ENCODE measurements at places on chromosomes 2 and 18.
A peak's percentile ranks its signal among the peaks of the same experiment; 100 is the strongest.

DNA sequence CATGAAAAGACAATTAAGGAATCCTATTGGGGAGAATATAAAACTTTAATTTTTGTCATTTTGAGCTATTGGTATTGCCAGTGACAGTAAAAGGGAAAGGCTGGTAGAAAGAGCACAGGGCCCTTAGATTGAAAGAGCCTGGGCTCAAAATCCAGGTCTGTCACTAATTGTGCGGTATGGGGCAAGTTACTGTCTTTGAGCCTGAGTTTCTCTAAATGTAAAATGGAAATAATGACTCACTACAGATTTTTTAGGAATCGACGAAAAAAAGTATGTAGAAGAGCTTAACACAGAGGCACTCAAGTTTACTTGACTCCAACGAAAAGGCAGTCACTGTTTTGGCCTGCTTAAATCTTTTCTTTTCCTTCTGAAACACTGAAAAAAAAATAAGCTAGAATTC lies 7.0 kb downstream of the NDUFV2 start:
- no peak for DNase-seq

- DNase-seq: no peak
Measured at GRCh38 chr2:143685421-143686078, 556.3 kb downstream of the ARHGAP15 start.

DNA sequence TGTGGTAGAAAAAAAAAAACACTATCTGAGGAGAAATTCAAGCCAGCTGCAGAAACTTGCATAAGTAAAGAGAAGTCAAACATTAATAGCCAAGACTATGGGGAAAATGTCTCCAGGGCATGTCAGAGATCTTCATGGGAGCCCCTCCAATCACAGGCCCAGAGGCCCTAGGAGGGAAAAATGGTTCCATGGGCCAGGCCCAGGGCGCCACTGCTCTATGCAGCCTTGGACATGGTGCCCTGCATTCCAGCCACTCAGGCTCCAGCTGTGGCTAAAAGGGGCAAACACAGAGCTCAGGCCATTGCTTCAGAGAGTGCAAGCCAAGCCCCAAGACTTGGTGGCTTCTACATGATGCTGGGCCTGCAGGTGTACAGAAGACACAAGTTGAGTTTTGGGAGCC lies 354.7 kb downstream of the NBAS start:
- DNase-seq: no peak

- no peak for DNase-seq
Measured at GRCh38 chr2:59567151-59567550, 986.3 kb downstream of the BCL11A start.

DNA sequence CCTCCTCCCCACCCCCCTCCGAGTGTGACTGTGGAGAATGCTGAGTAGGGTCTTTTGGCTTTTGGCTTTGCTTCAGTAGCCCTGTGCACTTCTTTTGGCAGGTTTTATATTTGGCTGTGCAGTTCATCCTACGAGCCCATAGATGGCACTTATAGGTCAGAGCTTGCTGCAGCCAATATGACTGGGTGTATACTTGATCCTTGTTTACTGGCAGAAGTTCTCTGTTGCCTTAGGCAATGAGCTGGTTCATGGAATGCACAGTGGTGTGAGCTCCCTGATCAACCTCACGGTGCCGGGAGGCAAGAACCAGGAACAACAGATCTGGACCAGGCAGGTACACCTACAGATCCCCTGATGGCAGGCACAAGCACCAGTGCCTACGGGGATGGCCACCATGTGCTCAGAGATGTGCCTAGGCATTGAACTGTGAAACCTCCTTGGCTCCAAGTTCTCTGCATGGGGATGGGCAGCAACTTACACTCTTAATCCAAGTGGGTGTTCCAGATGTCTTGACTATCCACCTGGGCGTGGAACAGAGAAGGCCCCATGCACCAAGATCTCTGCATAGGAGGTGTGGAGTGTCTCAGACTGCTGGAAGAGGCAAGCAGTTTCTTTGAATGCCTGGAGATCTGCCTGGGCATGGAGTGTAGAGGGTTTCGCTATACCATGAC lies 190.4 kb downstream of the KIAA1328 start:
- DNase-seq: no peak

GRCh38 chr2:134287323-134287722 lies 33.5 kb downstream of the MGAT5 start:
- no peak for DNase-seq

DNA sequence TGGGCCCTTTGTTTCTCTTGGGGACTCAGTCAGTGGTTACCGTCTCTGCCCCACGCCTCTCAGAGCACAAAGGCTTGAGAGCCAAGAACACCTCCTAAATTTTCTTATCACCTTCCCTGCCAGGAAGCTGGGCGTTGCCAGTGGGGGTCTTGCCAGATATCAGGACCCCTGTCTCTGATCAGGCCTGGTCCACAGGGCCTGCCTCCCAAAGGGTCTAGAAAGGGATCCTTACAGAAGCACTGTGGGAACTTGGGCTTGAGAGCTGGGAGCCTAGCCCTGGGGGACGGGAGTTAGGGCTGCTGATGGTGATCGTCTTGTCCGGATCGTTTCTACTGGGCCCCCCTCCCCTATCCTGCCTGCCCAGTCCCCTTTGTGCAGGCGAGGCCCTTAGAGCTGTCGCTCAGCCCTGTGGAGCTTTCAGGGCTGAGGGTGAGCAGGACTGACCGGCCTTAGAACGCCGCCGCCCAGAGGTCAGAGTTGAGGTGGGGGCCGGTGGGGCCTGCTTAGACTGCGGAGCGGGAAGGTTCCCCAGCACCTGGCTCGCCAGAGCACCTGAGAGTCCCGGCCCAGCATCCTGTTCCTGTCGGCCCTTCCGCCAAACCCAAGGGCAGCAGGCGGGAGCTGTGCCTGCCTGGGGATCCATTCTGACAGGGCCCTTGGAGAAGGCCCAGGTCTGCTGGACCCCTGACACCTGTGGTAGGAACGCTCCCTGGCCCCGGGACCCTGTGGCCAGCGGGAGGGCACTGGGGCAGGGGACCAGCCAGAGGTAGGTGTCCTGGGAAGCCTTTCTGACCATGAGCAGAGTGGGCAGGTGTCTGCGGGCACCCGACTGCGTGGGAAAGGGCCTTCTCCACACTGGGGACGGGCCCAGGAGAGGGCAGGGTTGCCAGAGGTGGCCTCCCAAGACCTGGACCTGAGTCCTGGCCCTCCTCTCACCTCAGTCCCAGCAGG lies 956 bp downstream of the ESPNL start:
- DNase-seq: peak; percentile 86

- no peak for DNase-seq
Measured at GRCh38 chr2:69721022-69721421, 20.9 kb upstream of the ANXA4 start.

DNA sequence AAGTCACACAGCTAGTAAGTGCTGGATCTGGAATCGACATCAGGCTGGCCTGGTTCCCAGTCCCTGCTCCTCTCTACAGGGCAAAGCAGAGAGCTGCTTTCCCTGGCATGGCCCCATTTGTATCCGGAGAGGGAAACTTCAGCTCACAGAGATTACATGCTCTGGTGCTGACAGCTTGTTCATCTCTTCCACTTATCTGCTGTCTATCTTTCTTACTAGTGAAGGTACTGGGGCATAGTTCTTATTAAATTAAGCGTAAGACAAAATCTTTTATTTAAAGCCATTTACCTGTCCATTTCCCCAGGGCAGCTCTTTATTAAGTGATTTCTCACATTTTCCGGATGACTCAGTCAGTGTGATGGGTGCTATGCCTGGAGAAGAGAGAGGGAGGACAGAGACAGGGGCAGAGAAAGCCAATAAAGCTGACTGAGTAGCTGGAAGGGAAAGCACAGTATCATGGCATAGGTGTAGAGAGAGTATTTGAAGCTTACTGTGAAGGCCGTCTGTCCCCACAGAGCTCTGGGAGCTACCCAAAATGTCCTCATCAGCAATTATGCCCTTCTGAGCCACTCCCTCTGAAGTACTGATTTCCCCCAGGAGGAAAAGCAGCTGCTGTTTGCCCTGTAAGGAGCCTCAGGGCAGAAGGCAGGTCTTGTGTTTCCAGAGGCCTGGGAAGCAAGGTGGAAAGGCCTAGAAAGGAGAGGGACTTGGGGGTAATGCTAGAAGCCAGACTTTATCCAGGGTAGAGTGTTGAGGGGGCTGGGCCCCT lies 44.1 kb upstream of the EPAS1 start:
- no peak for DNase-seq

GRCh38 chr2:16625759-16626158 lies 39.9 kb downstream of the CYRIA start:
- no peak for DNase-seq

- DNase-seq: no peak
Measured at GRCh38 chr2:174776223-174776622, 12.0 kb upstream of the CHRNA1 start.

- no peak for DNase-seq
Measured at GRCh38 chr2:190267302-190267701, 52.3 kb downstream of the HIBCH start.

DNA sequence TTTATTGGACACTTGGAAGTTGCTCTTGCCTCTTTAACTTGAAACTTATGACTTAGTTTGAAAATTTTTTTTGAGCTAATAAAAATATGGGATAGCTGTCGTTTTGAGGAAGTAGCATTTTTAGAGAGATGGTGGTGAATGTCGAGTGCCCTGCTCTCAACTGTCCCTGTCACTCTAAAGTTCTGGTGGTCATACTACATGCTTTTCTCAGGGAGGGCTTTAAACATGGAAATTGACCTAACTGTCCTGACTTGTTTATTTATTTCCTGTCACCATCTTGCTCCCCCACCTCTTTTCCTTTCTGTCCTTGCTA lies 16.0 kb downstream of the CEP192 start:
- no peak for DNase-seq
